ENCODE measurements at places on chromosomes 2 and 18.

DNA sequence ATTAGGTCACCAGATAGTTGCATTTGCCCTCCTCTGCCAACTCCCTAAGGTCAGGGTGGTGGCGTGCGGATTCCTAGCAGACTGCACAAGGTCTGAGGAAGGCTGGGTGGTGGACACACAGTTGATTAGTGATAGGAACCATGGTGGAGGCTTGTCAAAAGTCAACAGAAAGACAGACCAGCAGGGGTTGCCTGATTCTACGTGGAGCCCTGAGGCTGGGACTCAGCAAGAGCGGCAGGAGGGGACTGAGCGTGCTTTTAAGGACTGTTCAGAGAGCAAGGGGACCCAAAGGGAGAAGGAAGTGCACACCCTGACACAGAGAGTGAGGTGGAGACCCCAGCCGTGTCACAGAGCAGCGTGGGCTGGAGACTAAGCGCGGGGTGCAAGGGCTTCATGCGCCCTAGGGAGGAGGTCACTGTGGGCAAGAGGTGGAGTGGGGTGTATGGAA lies 513.2 kb downstream of the RNF144A start:
- DNase-seq: no peak

DNA sequence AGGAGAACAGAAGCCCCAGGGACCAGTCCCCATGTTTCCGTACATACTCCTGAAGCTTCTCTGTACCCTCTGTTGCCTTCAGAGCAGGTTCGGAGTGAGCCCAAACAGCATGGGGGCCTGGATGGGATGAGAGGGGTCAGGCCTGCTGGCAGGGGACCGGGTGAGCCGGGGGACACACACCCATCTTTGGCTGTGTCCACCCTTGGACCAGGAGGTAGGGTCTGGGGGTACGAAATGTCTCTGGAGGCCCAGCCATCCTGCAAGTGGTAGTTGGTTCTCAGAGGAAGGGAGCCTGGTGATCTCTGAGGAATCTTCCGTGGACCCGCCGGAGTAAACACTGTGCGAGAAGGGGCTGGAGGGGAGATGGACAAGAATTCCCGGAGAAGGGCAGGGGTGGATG lies 15.3 kb downstream of the FBLN7 start:
- no peak for DNase-seq

DNA sequence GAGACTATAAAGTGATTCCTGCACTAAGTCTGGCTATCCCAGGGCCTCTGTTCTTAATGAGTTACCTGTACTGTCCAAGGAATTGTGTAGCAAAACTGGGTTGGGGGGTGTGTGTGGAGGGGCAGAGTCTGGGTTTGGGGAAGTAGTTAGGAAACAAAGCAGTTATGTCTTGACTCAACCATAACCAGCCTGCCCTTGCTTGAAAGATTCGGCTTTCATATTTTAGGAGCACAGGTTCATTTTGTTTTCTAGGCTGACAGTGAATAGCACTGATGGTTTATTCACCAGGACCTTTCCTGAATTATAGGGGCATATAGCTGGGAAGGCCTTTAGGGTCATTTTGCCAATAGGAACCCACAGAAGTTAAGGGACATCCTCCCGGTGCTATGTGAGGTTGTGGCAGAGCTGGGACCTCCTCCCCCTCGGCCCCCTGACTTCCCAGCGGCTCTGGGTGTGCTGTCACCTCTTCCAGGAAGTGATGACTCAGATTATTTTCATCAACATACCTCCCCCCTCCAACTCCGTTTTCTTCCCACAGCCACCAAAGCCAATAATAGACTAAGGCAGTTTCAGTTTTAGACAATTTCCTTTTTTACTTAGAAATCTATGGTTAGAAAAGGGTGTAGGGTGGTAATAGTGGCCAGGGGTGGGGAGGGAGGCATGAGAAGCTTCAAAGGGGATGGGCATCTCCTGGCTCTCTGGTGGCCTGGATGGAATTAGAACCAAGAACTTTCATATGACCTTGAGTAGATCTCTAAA lies 44.8 kb downstream of the SETBP1 start:
- no peak for DNase-seq

GRCh38 chr2:24659862-24660261 lies 133.3 kb downstream of the PTRHD1 start:
- peak; percentile 30 for DNase-seq

- no peak for DNase-seq
These were observed 15.3 kb upstream of the TGIF1 start for GRCh38 chr18:3434685-3435084.

All from BE2C (cell line).